ENCODE measurements at places on chromosomes 1 and 21.

GRCh38 chr1:25173809-25174340 lies 58.4 kb downstream of the SYF2 start:
- no peak for DNase-seq

GRCh38 chr1:160789051-160789701 lies 6.8 kb upstream of the LY9 start:
- no peak for DNase-seq

DNA sequence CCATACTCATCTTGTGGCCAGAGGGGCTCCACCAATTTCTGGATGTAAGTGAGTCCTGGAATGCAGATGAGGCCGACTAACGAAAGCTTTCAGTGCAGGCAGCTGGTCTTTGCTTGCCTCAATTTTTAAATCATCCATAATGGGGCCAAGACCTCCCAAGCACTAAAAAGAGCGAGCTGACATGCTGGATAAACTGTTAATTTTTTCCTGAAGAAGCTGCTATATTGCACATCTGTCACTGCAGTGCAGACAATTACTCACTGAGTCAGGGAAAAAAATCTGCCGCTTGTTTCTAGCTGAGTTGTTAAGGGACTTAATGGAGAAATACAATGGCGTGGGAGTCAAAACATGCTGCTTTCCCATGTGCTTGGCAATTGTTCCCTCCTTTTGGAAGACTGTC lies 205.5 kb downstream of the GPATCH2 start:
- no peak for DNase-seq

- no peak for DNase-seq
These were observed 3.1 kb upstream of the HUNK start for GRCh38 chr21:31869750-31870149.
